Heart right ventricle (tissue), 16 donors: ENCODE measurements at places on chromosomes 7 and 10.

DNA sequence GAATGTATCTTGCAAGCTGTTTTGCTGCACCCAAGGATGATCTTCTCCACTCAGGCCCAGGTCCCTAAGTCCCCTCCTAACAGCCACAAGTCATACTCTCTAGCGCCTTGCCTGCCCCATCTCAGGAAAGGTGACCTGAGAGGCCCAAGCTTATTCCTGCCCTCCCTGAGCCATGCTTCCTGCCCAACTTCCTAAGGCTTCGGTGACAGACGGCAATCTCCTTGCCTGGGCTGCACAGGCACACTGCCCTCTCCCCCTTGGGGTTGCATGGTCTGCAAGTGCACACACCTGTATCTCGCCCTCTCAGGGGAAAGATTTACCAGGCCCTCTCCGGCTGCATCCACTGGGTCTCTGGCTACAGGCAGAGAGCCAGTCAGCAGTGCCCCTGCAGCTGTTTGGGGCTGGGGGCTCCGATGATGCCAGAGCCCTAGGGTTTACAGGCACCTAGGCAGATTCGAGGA lies 771 bp upstream of the ADIRF start:
- peaks cover 65% of the 10 kb centered on the region for H3K4me1 ChIP-seq
- peak overlapping the region; percentile 95 for H3K27ac ChIP-seq
- DNase-seq, result no peak
- no peaks in the 10 kb centered on the region for H3K27me3 ChIP-seq

DNA sequence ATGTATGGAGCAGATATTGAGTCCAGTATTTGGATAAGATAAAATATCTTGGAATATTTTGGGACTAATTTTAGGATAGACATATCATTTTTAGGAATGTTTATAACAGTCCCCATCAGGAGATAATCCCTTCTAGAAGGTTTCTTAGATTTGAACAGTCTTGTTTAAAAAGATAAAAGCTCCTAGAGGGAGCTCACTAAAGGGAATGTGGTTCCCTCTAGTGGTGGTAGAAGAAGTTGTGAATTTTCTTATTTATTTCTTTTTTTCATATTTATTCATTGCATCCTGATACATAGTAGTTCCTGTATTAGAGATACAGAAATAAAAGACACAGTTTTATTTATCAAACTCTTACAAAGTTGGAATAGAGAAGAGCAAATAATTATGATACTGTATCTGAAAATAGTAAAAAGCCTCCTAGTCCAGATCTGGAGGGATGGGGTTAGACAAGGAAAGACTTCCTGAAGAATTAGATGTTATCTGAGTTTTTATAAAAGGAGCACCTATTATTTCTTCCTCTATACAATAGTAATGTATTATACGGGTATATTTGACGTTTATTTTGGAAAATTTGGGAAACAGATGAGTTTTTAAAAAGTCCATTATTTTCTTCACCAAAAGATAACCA lies 24.5 kb upstream of the KLF14 start:
- H3K4me1 ChIP-seq, result no peaks in the 10 kb centered on the region
- no peaks in the 10 kb centered on the region for H3K27me3 ChIP-seq
- no peak overlapping the region for H3K27ac ChIP-seq
- no peak overlapping the region for H3K4me3 ChIP-seq
- DNase-seq, result no peak
- no peaks in the 10 kb centered on the region for H3K36me3 ChIP-seq

DNA sequence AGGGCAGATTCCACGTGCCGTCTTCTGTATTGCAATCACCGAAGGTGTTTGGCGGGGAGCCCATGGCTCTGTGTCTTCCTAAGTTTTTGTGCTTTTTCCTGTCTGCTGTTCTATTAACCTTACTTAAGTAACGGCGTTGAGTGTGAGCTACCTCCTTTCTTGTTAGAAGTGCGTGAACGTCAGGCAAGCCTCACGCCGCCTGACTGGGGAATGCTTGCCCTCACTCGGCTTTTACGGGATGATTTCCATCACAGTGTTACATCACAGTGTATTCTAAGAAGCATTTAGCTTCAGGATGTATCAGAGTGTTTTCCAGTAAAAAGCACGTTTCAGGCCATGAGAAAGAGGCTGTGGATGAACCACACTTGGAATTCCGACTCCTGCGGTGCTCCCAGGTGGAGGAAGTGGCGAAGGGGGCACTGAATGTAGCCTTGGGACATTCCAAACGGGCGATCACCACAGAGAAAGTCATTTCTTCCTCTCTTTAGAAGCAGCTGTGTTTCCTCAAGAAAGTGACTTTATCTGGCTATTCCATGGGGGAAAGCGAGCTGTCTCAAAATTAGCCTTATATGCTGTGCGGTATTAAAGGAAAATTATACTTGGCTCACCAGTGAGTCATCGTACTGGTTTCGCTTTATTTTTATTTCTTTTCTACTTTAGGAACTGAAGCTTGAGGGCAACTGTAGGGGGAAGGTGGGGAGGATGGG lies 290.7 kb downstream of the KLF6 start:
- H3K4me1 ChIP-seq, result no peaks in the 10 kb centered on the region
- peak overlapping the region; percentile 42 for H3K27ac ChIP-seq
- H3K36me3 ChIP-seq, result no peaks in the 10 kb centered on the region
- no peaks in the 10 kb centered on the region for H3K27me3 ChIP-seq

GRCh38 chr7:68321076-68321639 lies 1277.1 kb upstream of the AUTS2 start:
- no peaks in the 10 kb centered on the region for H3K36me3 ChIP-seq
- peak overlapping the region; percentile 64 for H3K27ac ChIP-seq

GRCh38 chr10:63502832-63503231 lies 18.4 kb upstream of the REEP3 start:
- no peak overlapping the region for H3K4me3 ChIP-seq
- H3K36me3 ChIP-seq, result no peaks in the 10 kb centered on the region
- H3K4me1 ChIP-seq, result peaks cover 13% of the 10 kb centered on the region
- H3K27me3 ChIP-seq, result no peaks in the 10 kb centered on the region
- H3K27ac ChIP-seq, result no peak overlapping the region
- DNase-seq, result no peak
